ENCODE measurements at places on chromosomes 3 and 15. TPM values are rescaled to one million over a fixed set of nuclear protein-coding genes. Genes with fewer than 3 reads are reported as not detected.

GRIP2 gene
- 0.35 TPM for total RNA-seq

FBXO22 gene
- 53.5 TPM for total RNA-seq

CSPG4 gene
- total RNA-seq = 138 TPM

SLC22A13 gene
- total RNA-seq = not detected

PATL2 gene
- total RNA-seq = not detected

SERPINI2 gene
- total RNA-seq = not detected

MESP2 gene
- total RNA-seq = under 0.01 TPM

CYP8B1 gene
- not detected for total RNA-seq

RAMAC gene
- total RNA-seq = 20.2 TPM

MNS1 gene
- 3.2 TPM for total RNA-seq

FHIT gene
- not detected for total RNA-seq

CFAP92 gene
- total RNA-seq = not detected

LARP6 gene
- total RNA-seq = 109 TPM

DNAJA4 gene
- total RNA-seq = 2.9 TPM

ZIC4 gene
- not detected for total RNA-seq

NFKBIZ gene
- 14.0 TPM for total RNA-seq

PLA2G4F gene
- not detected for total RNA-seq

ARNT2 gene
- total RNA-seq = 9.5 TPM

GHRL gene
- total RNA-seq = not detected

GUCA1C gene
- total RNA-seq = not detected

GRAMD2A gene
- total RNA-seq = 0.18 TPM

LRRN1 gene
- total RNA-seq = not detected

CCDC39 gene
- total RNA-seq = not detected

ACP3 gene
- total RNA-seq = 9.5 TPM

ACTRT3 gene
- 3.4 TPM for total RNA-seq

SH2D7 gene
- not detected for total RNA-seq

SOX14 gene
- total RNA-seq = not detected

OIP5 gene
- total RNA-seq = 23.1 TPM

INSYN1 gene
- not detected for total RNA-seq

CACNA2D3 gene
- under 0.01 TPM for total RNA-seq

STAC gene
- total RNA-seq = 0.18 TPM

SNX33 gene
- total RNA-seq = 20.0 TPM

EXD1 gene
- not detected for total RNA-seq

REC114 gene
- not detected for total RNA-seq

FSTL1 gene
- total RNA-seq = 637 TPM

GNAT1 gene
- not detected for total RNA-seq

TOPBP1 gene
- total RNA-seq = 14.4 TPM

GOLGA6A gene
- not detected for total RNA-seq

ARRDC4 gene
- 13.3 TPM for total RNA-seq

ENTPD3 gene
- total RNA-seq = not detected

TASOR gene
- total RNA-seq = 34.0 TPM

OR5H2 gene
- not detected for total RNA-seq

PSTPIP1 gene
- total RNA-seq = 0.18 TPM

BCHE gene
- 5.8 TPM for total RNA-seq

CFAP100 gene
- not detected for total RNA-seq

IL17RE gene
- total RNA-seq = 5.5 TPM

HCN4 gene
- not detected for total RNA-seq

MINAR1 gene
- total RNA-seq = 0.86 TPM

DAZL gene
- total RNA-seq = not detected

NMNAT3 gene
- under 0.01 TPM for total RNA-seq

YEATS2 gene
- 33.4 TPM for total RNA-seq

FANCI gene
- total RNA-seq = 39.7 TPM

DAPK2 gene
- total RNA-seq = 0.29 TPM

SEC22A gene
- 57.2 TPM for total RNA-seq

SNTN gene
- not detected for total RNA-seq

DLL4 gene
- under 0.01 TPM for total RNA-seq

P2RY1 gene
- 0.18 TPM for total RNA-seq

CCR8 gene
- not detected for total RNA-seq
